NCI-H1092 treated with DMSO at 0.1 percent for 48 hours (cell line): ENCODE measurements at places on chromosomes 5 and 9.
A peak's percentile ranks its signal among the peaks of the same experiment; 100 is the strongest.

DNA sequence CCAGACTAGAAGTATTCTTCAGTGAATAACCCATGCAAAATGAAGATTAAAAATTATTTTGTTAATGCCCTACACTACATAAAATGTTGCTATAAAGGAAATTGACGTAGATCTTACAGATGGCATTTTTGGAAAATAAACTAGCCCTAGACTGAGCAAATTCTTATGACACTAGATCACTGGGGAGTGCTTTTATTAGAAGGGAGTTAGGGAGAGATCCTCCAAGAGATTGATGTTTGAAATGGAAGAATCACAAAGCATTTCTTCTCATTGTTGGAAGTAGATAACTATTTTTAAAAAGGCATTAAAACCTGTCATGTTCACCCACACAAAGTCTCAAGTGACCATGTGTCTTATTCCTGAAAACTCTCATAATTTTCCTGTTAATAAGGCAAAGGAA lies 351.1 kb upstream of the TLE4 start:
- no peak for DNase-seq

GRCh38 chr5:6450319-6450833 lies 1.7 kb downstream of the UBE2QL1 start:
- DNase-seq, result peak; percentile 64

DNA sequence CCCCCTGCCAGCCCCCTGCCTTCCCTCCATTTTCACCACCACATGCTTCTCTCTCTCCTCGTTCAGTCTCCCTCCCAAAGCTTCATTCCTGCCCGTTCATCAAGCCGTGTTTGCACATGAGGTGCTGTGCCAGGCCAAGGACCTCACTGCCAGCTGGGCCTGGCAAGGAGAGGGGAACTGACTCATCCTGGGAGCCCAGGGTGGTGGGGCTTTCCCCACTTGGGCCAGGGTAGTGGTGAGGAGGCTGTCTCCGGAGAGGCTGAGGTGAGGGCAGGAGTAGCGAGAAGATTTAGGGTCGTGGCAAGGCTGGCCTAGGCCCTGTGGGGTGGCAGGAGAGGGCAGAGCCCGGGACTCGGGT lies 30.4 kb upstream of the NOTCH1 start:
- no peak for DNase-seq

DNA sequence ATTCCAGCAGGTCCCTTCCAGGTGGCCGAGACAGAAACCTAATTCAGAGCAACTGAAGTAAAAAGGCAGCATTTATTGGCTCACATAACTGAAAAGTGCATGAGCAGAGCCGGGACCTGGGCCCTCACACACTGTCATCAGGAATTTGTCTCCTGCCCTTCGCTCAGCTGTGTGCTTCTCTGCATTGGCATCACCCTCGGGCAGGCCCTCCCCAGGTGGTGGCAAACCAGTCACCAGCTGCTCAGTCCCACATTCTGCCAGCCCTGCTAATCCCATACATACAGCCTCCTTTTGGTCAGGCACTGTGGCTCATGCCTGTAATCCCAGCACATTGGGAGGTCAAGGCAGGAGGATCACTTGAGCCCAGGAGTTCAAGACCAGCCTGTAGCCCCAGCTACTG lies 11.5 kb upstream of the CPLX2 start:
- DNase-seq, result no peak

- DNase-seq, result no peak
Measured at GRCh38 chr5:105885266-105885665, 1785.5 kb downstream of the EFNA5 start.

DNA sequence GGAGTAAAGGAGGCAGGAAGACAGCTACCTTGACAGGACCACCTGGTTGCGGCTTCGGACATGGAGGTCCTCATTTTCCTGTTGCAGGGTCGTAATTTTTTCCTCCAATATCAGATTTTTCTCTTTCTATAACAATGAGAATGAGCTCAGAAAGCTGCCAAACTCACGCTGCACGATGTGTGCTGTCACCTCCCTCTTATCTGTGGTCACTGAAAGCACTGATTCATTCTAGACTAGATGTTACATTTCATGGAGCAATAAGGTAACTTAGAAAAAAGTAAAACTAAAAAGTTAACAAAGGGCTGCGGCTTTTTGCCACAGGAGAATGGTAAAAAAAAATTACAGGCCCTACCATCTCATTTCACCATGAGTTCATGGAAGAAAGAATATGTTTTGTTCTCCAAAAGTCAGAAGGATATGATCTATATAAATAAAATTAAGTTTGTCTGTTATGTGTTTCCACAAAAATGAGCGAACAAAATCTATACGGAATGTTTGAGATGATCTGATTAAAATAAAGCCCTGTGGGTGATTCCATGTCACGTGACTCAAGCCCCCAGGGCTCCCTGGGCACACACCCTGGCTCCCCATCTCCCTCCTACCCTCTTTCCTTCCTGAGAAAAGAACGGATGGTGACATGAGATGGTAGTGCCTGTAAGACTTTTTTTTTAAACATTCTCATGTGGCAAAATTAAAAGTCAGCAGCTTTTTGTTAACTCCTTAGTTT lies 26.9 kb upstream of the ANXA6 start:
- no peak for DNase-seq

- DNase-seq, result no peak
Measured at GRCh38 chr5:15452030-15452429, 48.0 kb upstream of the FBXL7 start.

GRCh38 chr5:35753500-35753899 lies 103.2 kb upstream of the IL7R start:
- no peak for DNase-seq

GRCh38 chr9:13267743-13268142 lies 11.7 kb downstream of the MPDZ start:
- no peak for DNase-seq

DNA sequence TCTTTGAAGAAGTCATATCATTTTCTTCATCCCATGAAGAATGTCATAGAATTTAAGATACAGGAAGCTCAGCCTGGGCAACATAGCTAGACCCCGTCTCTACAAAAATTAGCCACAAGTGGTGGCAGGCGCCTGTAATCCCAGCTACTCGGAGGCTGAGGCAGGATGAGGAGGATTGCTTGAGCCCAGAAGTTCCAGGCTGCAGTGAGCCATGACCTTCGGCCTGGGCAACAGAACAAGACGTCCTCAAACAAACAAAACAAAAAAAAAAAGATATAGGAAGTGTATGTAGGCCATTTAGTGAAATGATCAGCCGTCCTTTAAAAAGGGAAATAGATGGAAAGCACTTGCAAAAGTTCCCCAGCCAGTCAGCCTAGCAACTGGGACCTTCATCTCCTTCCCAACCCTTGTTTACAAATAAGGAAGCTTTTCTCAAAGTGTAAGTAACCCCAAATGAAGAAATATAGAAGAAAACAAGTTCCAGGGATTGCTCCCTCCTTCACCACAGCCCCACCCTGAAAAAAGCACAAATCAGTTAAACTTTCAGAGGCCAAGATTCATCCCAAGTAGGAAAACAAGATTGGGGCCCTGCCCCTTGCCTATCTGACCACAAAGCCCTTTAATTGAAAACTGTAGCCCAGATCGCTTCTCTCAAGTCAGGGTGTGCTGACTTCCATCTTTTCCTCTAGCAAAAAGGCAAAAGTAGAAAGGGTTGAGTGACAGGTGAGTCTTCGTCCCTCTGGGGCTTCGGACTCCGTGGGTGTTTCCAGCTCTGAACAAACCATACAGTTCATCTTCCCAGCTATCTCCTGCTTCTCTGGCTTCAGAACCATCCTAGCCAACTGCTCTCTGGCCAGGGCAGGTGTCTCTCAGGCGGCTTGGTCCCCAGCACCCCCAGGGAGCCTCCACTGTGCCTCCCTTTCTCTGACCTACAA lies 1.2 kb downstream of the SLC31A2 start:
- DNase-seq, result no peak

DNA sequence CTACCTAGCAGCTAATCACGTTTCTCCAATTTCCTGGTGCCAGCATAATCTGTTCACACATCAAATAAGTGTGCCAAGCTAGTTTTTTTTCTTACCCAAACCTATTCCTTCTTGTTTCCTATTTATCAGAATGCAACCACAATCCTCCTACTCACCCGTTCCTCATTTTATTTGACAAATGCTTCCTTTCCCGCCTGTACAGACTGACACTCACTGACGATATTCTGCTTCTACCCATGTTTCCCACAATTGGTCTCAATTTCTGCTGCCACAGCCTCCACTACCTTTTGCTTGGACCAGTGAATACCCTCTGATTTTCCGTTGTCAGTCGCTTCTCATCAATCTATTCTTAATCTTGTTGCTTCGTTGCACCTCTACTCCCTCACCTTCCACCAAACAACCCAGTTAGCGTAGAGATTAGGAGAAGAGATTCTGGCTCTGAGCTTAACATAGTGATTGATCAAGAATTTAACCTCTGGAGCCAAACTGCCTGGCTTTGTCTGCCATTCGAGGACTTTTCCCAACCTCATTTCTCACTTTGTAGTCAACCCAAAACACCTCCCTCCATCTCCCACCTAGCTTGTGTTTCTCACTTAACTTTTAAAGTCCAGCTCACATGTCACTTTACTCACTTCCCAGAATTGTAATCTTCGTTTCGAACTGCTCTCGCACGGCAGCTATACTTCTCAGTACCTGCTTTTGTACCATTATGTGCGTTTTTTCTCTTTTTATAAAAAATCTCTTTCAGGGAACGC lies 729 bp upstream of the TMEM38B start:
- DNase-seq, result peak; percentile 50

GRCh38 chr5:76084496-76085242 lies 1.5 kb downstream of the SV2C start:
- no peak for DNase-seq

DNA sequence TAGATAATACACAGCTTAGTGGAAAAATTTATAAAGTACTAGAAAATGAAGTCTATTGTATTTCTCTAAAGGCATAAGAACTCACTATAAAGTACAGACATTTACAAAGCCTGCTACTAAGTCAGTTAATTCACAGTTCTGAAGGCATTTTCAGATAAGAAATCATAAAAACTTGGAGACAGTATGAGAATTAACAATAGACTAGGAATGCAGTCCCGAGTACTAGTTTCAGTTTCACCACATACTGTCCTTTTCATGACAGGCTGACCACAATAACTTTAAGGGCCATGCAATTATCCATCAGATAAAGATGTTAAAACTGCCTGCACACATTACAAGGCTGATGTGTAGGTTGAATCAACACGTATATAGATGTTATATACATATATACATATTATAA lies 362.6 kb upstream of the SMC2 start:
- DNase-seq, result no peak

GRCh38 chr9:120710110-120710981 lies 3.9 kb downstream of the MEGF9 start:
- no peak for DNase-seq

DNA sequence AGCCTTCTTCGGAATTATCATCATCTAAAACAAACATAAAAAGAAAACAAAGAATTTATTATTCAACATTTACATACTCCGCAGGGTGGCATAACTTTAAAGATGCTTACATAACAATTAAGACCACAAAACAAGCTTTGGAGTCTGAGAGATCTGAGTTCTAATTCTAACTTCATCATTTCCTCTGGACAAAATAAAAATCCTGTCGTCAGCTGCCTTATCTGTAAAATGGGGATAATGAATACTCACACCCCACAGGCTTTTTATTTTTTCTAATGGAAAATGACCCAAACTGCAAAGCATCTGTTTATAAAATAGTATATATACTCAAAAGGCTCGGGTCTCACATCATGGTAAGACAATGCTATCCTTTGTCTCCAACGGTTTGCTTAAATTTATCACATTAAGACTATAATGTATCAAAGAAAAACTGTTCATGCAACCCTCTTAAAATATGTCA lies 4.3 kb downstream of the ARRDC3 start:
- DNase-seq, result no peak

GRCh38 chr9:90855208-90855902 lies 53.7 kb downstream of the SYK start:
- peak; percentile 17 for DNase-seq

GRCh38 chr9:35844628-35845270 lies 15.7 kb downstream of the TMEM8B start:
- no peak for DNase-seq

DNA sequence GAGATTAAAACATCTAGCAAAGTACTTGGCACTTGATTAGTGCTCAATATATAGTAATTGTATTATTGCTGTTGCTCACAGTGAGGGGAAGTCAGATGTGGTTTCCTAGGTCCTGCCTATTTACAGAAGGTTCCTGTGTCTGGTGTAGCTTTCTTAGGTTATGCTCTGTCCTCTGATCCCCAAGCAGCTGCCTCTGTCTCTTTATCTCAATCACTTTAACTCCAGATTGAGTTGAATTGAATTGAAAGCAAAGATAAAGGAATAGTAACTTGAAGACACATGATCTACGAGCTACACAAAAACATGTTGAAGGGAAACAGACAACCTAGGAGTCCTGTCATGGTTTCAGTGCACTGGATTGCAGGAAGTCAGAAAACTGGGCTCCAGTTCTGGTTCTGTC lies 113.9 kb upstream of the ADAMTSL1 start:
- DNase-seq, result no peak

DNA sequence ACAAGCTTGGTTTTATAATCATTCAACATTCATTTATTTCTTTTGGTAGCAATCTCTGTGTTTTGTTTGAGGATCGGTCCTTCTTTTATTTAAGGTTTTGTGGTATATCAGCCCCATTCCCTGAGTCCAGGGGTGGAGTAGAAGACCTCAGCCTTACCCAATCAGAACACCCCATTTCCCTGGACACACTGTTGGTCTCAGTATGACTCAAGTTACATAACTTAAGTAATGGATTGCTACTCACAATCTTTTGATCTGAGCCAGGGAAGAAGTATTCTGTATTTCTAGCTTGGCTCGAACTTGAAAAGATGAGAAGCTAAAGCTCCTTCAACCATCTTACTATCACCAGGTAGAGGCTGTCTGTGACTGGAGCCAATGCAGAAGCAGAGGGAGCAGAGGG lies 175.2 kb upstream of the HAPLN1 start:
- DNase-seq, result no peak

GRCh38 chr5:142317173-142317572 lies 7.6 kb downstream of the SPRY4 start:
- DNase-seq, result no peak

DNA sequence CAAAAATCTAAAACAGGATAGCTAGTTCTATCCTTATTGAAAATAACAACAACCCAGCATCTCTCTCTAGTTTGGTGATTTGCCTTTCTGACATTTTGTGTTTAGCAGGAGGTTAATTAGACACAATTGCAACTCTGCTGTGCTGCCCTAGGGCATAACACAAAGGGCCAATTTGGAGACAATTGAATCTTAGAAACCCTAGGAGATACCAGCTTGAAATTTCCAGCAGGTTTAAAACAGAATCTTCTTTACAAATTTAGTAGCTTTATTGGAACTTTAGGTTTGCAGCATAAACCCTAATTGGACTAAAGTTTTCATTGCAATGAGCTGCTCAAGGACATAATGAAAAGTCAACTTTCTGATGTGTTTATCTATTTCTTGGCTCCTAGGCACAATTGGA lies 166.7 kb upstream of the FER start:
- no peak for DNase-seq

DNA sequence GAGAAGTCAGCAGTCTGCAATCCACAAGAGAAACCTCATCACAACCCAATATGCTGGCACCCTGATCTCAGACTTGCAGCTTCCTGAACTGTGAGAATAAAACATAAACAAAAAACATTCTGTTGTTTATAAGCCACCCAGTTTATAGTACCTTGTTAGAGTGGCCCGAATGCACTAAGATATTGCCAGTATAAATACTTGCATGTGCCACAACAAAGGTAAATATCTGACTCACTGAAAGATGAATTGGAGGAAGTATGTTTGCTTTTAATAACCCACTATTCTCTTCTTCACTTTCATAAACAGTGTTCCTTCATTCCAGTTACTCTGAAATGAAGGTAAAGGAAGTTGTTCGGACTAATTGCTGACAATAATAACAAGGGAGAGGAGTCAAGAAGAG lies 1163.4 kb upstream of the CDH6 start:
- DNase-seq, result no peak

GRCh38 chr9:134993996-134994720 lies 76.4 kb upstream of the FCN1 start:
- DNase-seq, result no peak

GRCh38 chr5:154242442-154242841 lies 51.9 kb downstream of the GALNT10 start:
- no peak for DNase-seq
